Skin of body (tissue), 3 donors: ENCODE measurements at places on chromosomes 1 and 21. TPM values are rescaled to one million over a fixed set of nuclear protein-coding genes. Genes with fewer than 3 reads are reported as not detected.

DNA sequence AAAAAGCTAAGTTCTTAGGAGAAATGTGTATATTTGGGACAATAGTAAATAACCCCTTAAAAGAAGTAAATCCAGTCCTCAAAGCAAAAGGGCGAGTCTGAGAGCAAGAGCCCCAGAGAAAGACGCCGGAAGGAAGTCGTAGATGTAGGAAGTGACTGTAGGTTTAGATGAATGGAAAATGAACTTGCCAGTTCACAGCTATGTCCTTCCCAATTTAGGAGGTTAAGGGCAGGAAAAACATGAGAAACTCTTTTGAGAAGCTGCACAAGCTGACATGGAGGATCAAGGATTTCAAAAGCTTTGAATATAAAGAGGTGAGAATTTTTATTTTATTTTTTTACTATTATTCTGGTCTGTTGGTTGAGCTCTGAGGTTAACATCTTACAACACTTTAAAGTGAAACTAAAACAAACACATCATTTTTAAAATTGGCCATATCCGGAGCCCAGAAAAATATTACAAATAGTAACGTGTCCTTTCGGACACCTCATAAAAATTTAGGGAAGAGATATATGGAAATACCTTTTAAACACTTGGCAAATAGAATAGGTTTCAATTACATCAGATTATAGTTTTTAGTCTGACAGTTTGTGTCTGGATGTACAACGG lies 1178.6 kb downstream of the MRPL39 start:
- no peak for DNase-seq

DNA sequence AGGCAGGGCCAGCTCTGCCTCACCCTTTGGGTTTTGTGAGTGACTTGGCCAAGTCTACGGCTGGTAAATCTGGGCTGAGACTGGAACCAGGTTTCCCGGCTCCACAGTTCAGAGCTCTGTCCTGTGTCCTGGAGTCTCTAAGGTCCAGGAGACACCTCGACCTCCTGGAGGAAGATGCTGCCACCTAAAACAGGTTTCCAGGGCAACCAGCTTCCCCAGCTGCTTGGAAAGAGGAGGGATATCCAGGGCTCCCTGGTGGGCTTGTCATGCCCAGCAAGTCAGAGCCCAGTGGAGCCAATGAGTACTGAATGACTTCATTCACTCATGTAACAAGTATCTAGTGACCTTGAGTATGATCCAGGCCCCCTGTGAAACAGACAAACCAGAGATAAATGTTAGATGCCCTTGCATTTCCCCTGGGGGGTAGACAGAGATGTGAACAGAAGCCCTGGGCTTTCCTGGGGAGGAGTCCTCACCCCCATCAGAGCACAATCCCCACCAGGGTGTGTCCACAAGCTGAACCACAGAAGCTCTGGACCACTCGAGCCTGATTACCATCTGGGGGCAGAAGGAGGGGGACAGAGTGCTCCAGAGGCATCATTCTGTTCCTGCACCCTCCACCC lies 181.2 kb upstream of the RAB4A start:
- DNase-seq = no peak

Gene TAS1R3
- total RNA-seq = 0.39 TPM

DNA sequence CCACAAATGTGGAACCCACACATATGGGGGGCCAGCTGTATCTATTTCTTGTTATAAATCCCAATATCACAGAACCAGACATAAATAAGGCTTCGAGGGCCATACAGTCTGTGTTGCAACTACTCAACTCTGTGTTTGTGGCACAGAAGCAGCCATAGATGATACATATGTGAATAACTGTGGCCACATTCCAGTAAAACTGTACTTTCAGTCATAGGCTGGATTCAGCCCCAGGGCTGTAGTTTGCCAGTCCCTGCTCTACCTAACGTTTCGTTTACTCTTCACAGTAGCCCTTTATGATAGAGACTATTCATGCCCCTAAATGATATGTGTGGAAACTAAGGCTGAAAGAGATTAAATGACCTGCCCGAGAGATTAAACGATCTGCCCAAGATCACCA lies 48.7 kb downstream of the FHAD1 start:
- DNase-seq = no peak

DNA sequence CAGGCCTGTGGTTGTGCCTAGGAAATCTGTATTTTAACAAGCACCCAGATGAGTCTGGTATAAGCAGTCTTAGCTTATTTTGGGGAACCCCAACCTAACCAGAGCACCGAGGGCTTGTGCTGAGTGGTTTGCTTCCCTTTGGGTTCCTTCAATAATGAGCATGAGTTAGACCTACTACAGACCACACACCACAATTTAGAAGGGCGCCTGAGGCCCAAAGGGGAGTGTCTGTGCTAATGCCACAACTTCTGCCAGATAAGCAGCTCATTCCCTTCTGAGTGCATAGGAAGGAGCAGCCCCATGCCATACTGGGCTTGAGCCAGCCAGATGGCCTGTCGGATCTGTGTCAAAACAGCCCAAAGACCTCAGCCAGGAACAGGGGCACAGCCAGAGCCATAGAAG lies 15.4 kb upstream of the LSS start:
- DNase-seq = no peak

DNA sequence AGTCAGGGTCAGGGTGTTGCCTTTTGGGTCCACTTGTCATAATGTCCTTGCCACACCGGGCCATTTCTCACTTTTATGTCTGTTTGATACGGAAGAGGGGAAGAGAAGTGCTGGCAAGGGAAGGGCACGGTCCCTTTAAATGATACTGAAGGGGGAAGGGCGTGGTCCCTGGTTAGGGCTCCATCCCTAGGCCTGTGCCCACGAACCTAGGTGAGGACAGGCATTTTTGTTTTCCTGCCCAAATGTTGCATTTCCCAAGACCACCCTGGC lies 25.2 kb downstream of the B3GALT5 start:
- no peak for DNase-seq

DNA sequence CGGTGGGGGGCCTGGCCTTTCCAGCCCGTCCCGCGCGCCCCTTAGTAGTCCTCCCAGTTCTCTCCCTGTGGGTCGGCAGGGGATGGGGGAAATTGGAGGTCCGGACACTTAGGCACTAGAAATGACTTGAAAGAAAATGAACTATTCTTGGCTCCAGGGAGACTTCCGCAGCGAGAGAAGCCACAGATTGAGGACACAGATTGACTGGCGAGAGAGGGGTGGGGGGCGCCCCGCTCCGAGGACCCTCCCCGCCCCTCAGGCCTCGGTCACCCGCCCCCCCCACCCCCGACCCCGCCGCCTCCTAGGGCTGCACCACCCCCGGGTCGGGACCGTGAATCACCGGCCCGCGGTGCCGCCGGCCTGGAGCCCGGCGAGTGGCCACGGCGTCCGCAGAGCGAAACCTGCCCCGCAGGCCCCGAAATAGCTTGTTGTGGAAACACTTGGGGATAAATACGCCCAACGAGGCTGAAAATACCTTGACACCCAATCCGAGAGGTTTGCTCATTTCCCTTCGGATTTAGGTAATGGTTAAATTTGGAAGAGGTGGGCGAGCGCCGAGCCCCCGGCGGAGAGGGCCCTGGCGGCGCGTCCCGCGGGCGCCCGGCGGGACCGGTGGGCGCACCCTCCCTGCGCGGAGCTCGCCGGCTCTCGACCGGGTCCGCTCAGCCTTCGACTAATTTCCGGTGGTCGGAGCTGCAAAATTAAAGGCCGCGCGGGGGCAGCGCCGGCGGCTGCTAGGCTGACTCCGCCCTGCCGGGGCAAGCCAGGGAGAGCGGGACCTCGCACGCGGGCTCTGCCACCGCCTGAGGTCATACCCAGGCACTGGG lies at the start of gene GFI1:
Gene GFI1 (minus strand): TSS at position 675 of the 827 bp plus-strand sequence. CDS start 3,438 bp downstream, outside the sequence.
- DNase-seq = no peak

Gene CELA2B
- 0.30 TPM for total RNA-seq

DNA sequence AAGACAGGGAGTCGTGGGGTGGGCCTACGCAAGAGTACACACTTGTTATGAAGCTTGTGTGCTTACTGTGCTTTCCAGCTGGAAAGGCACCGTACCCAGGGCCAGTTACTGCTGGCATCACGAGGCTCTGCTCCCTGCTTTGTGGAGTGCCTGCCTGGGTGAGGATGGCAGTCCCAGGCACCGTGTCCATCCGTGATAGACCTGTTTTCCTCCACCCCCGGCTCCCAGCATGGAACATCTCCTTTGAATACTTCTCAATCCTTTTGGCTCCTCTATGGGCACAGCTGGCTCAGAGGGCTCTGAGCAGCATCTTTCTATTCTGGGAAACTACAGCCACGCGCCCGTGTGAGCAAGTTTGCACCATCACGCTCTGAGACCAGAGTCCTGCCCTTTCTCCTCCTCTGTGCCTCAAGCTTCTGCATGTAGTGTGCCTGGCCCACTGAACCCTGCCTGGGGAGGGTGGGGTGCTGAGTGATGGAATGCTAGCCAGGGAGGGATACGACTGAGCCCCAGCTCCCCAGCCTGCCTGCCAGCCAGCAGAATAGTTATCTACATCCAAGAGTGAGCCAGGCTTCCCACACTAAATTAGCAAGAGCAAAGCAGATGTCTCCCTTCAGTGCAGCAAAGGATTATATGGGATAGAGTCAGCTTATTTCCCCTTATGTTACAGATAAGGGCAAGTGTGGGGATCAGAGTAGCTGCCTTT lies 7.1 kb upstream of the TNR start:
- no peak for DNase-seq

DNA sequence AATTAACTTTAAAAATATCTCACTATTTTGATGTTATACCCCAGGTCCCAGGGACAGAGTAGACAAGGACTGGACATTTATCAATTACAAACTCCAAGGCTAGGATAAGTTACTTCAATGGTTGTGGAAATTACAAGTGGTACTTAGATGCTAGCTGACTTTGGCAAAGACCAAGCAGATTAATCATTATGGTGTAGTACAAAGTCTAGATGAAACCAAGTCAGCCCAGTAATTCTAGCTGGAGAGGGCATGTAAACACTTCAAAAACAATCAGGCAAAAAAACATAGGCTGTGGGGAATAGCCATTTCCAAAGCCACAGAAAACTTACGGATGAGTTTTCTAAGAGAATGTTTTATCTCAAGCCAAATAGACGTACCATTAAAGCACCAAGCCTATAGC lies 124.5 kb downstream of the TSEN15 start:
- DNase-seq = no peak

GRCh38 chr1:228304225-228304624 lies 96.4 kb downstream of the OBSCN start:
- no peak for DNase-seq

DNA sequence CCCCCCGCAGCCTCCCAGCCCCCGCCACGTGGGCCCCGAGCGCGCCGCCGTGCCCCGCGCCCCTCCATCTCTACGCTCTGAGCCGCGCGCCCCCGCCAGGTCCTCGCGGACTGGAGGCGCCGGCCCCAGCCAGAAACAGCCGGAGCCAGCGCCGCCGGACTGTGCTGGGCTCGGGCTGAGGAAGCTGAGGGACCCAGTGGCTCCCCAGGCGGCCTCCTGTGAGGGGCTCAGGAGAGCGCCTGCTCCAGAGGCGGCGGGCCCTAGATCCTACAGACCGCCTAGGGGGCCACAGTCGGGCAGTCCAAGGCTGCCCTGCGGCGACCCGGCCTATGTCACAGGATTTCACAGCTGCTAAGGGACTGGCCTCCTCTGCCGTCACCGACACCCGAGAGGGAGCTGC lies 82.1 kb downstream of the NENF start:
- DNase-seq = no peak

- DNase-seq = no peak
Measured at GRCh38 chr1:206954459-206955342, 8.4 kb upstream of the PIGR start.

GRCh38 chr21:41684381-41685245 lies 82.2 kb downstream of the RIPK4 start:
- DNase-seq = no peak

Gene KCNJ9
- total RNA-seq = not detected

DNA sequence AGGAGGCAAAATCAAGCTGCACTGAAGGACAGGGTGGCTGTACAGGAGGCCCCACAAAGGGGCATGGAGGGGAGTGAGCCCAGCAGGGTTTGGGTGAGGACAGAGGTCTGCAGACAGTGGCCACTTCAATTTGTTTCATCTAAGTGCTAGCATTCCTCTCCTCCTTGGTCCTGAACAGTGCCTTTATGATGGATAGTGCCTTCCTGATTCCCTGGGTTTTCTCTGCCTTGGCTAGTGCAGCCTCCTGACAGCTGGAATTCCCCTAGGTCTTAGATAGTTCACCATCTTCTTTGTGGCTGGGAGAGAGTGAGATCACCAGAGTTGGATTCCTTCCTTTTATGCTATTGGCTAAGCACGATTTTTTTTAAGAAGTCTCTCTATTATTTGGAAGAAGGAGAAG lies 3.8 kb upstream of the HPCAL4 start:
- DNase-seq = no peak

- no peak for DNase-seq
Measured at GRCh38 chr1:53342735-53343470, 15.0 kb upstream of the LRP8 start.

DNA sequence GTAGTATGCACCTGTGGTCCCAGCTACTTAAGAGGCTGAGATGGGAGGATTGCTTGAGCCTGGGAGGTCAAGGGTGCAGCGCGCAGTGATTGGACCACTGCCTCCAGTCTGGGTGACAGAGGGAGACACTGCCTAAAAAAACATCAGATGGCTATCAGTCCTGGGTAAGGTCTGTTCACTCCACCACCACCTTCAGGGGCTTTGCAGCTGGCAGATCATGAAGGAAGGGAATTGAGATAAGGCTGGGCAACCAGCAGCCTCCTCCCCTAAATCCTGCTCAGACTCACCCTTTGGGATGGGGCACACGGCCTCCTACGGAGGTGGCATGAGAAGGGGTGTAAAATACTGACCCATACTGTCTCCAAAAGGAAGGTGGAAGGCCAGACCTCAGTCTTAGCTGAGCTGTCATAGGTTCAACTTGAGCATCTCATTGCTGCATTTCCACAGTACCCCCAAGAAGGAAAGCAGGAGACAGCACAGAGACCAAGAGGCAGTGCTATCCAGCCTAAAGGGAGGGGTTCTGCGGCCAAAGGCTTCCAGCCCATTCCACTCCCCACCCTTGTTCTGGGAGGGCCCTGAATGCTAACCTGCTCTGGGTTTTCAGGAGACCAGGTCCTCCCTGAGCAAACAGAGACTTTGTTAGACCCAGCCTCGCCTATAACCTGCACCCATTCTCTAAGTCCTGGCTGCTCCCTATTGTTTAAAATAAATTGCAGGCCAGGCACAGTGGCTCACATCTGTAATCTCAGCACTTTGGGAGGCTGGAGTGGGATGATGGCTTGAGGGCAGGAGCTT lies 13.7 kb downstream of the SLC45A3 start:
- no peak for DNase-seq
